ENCODE measurements at places on chromosomes 7 and 10.

GRCh38 chr7:85612514-85612913 lies 425.7 kb upstream of the SEMA3D start:
- no peak for DNase-seq

GRCh38 chr10:131973160-131973951 lies 8.4 kb downstream of the BNIP3 start:
- DNase-seq: no peak

DNA sequence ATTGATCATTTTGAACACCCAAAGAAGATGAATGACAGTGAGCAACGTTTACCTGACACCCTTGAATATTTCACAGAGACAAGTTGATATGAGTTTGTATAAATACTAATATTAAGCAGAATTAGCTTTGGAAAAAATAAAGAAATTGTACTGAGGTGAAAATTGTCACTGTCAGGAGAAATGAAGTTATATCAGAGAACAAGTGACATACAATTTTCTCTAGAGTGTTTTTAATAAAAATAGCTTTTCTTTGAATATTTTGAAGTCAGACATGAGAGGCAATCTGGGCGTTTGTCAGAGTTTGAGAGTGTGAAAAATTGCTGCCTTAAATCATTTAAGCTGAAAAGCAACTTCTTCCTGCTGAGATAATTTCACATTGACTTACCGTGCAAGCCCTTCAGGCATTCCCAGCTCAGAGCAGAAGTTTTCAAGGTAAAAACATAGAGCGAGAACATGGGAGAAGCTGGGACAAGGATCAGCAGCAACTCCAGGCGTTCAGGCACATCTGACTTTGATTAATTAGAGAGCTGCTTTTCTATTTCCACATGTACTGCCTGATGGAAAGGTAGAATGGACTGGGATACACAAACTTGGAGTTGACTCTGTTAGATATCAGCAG lies 535.9 kb downstream of the TFEC start:
- DNase-seq: no peak

DNA sequence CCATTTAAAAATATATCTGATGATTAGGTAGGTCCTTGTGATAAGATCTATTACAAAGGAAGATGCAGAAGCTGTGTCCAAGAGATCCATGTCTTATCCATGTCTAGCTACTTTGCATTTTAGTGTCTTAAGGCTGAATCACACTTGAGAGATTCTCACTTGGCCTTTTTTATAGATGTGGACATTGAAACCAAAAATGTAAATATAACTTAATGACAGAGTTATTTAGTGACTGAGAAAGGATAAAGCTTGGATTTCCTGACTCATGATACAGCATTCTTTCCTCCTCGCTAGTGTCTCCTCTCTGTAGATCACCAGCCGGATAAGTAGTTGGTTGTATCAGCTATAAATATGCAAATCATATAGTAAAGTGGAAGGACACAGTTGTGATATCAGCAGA lies 23.3 kb downstream of the INHBA start:
- DNase-seq: no peak

DNA sequence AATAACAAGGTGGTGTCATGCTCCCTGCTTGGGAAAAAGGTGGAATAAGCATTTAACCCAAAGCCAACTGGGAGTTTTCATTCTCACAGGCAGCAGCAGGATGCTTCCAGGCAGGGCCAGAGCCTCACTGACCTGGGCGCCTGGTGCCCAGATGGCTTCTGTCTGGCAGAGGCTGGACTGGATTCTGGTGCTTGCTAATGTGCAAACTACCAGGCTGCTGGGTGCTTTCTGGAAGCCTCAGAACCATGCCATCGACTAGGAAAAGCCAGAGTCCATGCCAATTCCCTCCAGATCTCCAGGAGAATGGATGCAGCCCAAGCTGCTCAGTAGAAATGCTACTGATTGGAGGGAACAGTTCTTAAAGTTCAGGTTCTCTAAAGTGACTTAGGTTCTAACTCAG lies 36.2 kb downstream of the VIPR2 start:
- DNase-seq: no peak

- no peak for DNase-seq
Measured at GRCh38 chr10:56449770-56450169, 88.7 kb upstream of the ZWINT start.

GRCh38 chr7:120973849-120974248 lies 14.7 kb upstream of the CPED1 start:
- DNase-seq: no peak

DNA sequence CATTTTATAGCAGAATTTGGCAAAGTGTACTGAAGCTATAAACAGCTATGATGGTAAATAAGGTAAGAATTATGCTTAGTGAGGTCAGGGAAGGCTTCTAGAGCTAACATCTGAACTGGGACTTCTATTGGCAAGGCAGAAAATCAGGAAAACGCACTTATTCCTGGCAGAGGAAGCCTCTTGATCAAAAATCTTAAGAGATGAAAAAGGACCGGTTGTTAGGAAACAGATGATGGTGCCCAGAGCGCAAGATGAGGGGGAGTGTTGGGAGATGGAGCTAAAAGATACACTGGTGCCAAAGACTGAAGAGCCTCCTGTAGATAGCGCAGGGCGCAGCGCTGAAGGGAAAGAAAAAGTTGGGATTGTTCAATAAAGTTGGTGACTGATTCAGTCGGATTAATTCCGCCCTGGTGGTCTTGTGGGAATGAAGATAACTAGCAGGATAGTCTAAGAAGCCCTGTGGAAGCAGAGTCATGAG lies 550 bp upstream of the CALU start:
- no peak for DNase-seq

DNA sequence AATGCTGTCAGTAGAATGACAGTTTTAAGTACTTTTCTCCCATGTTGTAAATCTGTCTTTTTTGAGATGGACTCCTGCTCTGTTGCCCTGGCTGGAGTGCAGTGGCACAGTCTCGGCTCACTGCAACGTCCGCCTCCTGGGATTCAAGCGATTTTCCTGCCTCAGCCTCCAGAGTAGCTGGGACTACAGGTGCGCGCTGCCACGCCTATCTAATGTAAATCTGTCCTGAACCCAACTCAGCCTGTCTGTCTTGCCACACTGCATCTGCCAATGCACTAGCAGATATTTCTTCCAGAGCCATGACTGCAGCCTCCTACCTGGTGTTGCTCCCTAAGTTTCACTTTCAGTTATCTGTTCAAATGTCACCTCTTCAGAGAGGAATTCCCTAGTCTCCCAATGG lies 264.1 kb downstream of the PHF14 start:
- no peak for DNase-seq

- DNase-seq: no peak
Measured at GRCh38 chr10:26787362-26787761, 73.4 kb downstream of the ABI1 start.

GRCh38 chr7:14752301-14752700 lies 150.2 kb downstream of the DGKB start:
- no peak for DNase-seq

DNA sequence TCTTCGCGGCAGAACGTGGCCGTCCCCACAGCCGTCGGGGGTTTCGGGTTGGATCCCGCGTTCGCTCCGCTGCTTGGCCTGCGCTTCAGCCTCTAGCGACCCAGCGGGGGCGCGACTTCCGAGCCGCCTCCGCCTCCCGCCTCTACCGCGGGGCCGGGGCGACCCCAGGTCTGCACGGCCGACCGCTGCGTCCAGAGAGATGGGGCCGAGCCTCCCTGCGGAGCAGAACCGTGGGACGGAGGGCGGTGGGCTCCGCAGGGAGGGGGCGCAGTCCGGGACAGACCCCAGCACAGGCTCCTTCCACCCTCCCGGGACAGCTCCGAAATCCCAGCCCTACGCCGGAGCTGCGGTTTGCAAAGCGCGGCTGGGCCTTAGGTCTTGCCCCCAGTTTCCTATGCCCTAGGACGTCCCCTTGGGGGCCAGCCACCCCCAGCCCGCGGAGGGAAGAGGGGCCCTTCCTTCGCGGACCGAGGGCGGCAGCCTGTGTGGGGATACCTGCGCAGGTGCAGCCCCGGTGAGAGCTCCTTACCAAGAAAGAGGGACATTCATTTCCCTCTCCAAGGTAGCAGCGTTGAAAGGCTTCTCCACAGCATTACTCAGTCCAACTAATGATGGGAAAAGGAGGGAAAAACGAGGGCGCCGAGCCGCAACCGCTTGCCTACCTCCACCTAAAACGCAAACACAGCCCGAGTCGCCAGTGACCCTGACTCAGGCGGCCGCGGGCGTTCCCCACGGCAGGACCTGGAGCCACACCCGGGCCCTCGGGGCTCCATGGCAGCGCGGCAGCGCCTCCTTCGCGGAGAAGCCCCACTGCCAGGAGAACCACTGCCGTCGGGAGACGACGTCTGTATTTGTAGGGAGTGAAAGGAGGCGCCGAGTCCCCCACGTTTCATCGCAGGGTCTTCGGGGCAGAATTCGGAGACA lies 115.7 kb downstream of the BMS1 start:
- no peak for DNase-seq

GRCh38 chr10:49556723-49557122 lies 17.8 kb upstream of the ERCC6 start:
- DNase-seq: no peak

DNA sequence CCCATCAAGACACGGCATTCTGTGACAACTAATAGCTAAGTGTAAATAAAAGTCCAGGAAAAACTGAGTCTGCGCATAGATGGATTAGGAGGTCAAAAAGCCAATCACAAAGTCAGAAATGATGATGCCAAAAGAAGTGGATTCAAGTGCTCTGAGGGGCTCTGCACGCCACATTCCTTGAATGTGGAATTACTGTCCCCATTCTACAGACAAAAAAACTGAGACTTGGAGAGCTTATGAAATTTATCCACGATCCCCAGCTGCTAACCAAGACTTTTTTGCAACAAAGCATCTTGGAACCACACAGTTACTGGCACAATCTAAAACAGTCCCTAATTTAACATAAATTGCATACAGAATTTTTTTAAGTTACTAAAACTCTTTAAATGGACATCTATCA lies 49.6 kb upstream of the SLIT1 start:
- no peak for DNase-seq

DNA sequence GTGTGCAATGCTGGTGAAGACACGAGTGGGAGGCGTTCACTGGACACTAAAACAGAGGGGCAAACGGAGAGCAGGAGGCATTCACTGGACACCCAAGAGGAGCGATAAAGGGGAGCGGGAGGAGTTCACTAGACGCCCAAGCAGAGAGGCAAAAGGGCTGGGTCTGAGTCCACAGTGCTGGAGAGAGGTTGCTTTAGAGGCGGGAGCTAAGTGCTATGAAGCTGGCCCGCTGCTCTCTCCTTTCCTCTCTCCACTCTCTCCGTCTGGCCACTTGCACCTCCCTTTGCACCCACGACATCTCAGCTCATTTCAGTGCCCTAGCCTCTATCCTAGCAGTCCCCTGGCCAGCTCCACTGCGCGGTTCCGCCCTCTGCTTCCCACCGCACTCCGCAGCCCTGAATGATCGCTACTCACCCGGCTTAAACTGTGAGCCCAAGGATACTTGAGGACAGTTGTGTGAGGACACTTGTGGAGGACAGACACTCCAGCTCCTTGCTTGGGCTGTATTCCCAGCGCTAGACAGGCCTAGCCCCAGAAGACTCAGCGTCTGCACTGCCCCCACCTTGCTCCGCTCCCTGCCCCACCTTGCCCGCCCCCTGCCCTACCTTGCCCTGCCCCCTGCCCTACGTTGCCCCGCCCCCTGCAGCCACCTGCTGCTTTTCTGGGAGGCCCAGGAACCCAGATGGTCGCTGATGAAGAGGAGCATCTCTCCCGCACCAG lies 78.8 kb upstream of the CPXM2 start:
- DNase-seq: no peak

- no peak for DNase-seq
Measured at GRCh38 chr10:37707829-37708578, 149.4 kb downstream of the ZNF248 start.

DNA sequence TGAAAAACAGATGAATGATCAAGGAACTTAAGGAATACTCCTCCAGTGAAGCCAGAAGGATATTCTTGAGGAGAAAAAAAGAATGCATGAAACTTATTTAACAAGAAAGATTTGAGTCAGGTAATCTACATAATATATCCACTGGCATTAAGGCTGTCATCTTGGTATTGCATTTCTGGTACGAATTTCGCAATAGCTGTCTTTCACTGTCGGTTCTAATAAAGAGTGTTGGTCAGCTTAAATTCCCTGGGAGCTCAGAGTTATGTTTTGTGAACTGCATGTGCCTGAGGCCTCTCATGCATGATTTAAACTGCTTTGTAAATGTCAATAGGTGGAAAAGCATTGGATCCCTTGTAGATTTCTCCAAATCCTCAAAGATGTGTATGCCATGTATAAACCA lies 565.3 kb upstream of the GALNT17 start:
- DNase-seq: no peak

GRCh38 chr7:99312316-99313203 lies 13.1 kb upstream of the ARPC1A start:
- peak; percentile 41 for DNase-seq

GRCh38 chr10:129495698-129496097 lies 28.7 kb downstream of the MGMT start:
- DNase-seq: no peak

DNA sequence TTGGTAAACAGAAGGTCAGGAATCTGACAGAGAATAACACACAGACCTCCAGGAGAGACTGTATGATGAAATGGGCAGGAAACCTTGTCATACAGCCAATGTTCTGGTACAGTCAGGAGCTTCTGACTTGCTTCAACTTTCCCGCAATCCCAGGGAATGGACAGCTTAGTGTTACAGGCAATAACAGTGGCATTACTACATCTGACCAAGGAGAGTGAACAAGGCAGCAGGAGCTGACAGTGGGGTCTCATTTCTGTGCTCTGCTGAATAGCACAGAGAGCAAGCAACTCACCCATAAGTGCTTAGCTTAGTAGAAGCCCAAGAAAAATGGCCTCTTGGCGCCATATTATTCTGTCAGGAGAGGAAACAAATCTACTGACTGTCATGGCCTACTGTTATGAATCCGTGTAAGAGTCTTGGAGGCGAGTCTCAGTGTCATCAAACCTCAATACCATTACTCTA lies 186.2 kb upstream of the MTPN start:
- DNase-seq: no peak

DNA sequence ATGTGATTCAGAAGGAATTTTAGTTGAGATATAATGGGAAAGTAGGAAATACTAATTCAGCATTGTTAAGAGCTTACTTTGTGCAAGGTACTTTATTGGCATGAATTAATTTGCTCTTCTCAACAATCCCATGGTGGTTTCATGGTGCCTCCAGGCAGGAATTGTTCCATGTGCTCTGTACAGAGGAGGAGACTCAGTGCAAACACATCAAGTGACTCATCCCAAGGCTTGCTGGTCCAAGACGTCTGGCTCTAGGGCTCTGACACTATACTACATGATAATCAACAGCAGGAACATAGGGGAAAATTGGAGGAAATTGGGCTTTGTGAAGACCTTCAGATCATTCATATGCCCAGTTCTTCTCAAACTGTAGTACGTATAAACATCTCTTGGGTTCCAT lies 66.5 kb upstream of the PRKG1 start:
- no peak for DNase-seq

DNA sequence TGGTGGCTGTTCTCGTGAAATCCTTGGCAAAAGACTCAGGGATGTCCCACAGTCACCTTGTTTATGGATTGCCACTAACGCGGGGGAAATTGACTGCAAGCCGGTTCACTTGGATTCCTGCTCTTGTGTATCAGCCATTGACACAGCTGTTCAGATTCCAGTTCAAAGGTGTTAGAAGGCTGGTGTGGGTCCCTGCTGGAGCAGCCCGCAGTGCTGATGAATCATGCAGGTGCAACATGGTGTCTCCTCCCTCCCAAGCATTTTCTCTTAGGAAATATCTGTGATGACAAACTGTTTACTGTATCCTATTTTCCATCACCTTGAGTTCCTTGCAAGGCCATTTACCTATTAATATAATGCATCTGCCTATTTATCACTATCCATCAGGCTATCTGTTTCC lies 170.1 kb downstream of the GATA3 start:
- no peak for DNase-seq
